SK-MEL-5 (cell line): ENCODE measurements at places on chromosomes 6 and 20. TPM values are rescaled to one million over a fixed set of nuclear protein-coding genes. Genes with fewer than 3 reads are reported as not detected.

DNA sequence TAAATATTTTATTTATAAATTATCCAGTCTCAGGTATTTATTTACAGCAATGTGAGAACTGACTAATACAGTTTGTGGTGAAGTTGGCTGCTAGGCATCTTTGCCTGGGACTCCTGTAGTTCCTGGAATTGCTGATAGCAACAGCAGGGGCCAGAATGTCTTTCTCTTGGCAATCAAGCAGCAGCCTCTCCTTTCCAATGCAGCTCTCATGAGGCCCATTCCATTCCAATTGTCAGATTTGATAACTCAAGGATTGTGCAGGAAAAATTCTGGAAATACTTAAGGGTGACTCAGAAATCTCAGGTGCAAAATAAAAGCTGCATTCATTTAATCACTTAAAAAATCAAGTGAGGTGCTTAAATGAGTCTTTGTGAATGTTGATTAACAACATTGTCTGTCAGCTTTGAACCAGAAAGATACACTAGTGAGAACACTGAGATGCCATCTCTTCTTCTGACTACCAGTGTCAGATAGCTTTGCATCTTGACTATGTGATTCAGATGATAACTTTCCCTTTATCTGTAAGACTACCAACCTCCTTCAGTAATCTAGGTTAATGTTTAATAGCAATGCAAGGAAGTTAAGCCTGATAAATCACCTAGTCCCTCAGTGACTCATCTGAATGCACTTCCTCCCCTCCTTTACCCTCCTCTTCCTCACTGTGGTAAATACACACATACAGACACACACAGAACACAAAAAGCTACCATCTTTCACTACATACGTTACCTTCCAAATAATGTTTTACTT, 32.1 kb upstream of the COL21A1 start:
- no peak for DNase-seq

DNA sequence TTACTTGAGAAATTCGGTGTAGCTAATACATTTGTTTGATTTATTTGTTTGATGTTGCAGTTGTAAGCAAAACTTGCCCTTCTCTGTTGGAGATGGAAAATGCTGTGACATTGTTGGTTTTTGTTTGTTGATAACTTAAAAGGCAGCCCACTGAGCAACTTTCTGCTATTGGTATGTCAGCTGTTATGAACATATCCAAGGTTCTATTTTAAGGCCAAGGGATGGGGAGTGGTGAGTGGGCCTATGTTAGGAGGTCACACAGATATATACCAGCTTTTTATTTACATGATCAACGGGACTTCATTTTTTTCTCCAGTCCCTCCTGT, 5.7 kb downstream of the QKI start:
- DNase-seq = no peak

The THBD gene
- total RNA-seq = not detected in 2 replicates

The SERPINB1 gene
- total RNA-seq = 3.7 and 4.4 TPM in 2 replicates

The OOEP gene
- total RNA-seq = not detected in 2 replicates
